ENCODE measurements at places on chromosomes 7 and 10. TPM values are rescaled to one million over a fixed set of nuclear protein-coding genes. Genes with fewer than 3 reads are reported as not detected.

PRSS37 gene
- total RNA-seq, result not detected

PCBD1 gene
- 26.2 TPM for total RNA-seq

ADCYAP1R1 gene
- 0.15 TPM for total RNA-seq

LSM5 gene
- total RNA-seq, result 19.5 TPM

FIGNL1 gene
- total RNA-seq, result 21.9 TPM

Measured in esophagus squamous epithelium (tissue), 5 donors.